ENCODE measurements at places on chromosomes 5 and 9.

DNA sequence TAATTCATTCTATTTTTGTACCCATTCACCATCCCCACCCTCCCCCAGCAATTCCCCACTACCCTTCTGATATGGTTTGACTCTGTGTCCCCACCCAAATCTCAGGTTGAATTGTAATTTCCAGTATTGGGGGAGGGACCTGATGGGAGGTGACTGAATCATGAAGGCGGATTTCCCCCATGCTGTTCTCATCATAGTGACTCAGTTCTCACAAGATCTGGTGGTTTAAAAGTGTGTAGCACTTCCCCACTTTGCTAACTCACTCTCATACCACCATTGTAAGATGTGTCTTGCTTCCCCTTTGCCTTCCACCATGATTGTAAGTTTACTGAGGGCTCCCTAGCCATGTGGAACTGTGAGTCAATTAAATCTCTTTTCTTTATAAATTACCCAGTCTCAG lies 25.9 kb upstream of the TESK1 start:
- DNase-seq = no peak

DNA sequence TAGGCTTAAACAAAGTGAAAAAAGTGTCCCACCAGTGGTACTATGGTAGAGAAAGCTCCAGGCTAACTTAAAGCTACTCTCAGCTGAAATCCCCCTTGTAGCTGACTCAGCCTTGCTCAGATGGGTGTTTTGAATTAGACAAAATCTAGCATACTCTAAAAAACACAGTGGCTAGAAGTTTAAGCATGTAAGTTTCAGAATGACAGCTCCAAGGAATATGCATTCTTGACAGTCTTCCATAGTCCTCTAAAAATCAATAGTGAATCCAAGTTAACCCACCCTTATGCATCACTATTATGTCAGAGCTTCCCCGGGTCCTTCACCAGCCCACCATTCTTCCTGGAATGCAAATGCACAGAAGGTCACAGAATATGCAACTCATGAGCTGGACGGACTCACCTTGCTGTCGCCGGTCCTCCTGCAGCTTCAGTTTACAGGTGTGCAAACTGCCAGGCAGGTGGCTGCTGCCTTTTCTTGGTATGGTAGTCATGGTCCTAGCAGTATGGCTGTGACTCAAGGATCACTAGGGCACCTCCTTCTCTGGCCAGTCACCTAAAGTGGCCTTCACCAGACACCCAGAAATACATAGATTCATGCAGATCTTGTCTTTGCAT lies 668 bp downstream of the RANBP3L start:
- DNase-seq = no peak

GRCh38 chr5:497871-498509 lies 26.3 kb downstream of the SLC9A3 start:
- no peak for DNase-seq

DNA sequence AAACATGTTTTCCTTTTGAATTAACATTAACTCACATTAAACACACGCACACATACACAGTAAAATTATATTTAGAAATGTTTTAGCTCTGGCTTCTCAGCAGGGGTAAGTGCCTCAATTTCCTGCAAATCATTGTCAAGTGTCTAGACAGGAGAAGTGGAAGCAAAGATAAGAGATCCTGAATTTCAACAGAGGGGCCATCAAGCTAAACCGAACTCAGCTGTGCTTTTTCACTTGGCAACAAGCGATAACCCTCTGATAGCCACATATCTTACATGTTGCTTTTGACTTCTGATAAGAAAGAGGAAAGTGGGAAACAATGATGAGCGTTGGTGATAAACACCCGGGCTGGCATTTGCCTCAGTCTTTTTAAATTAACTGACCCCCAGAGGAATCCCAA lies 79.7 kb upstream of the SPDL1 start:
- no peak for DNase-seq

GRCh38 chr5:157590478-157590877 lies 14.9 kb upstream of the ADAM19 start:
- DNase-seq = no peak

DNA sequence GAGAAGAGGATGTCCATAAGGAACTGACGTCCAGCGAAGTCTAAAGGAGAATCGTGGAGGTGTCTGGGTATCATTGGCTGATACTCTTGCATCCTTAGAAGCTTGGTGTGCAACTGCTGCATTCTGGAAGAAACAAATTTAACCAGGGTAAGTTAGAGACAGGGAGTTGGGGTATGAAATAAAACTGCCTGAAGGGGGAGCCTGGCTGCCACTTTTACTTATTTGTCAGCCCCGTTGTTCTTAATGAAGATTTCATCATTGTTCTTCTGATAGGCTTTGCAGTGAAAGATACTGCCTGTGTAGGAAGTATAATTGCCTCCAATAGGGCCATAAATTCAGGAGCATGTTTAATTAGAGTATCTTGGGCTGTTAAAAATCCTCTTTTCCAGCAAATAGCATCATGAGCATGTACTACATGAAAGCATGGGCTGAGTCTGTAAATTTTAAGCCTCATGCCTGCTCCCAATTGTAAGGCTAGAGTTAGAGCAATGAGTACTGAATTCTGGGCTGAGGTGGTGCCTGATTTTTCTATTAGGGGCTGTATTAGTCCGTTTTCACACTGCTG lies 1264.5 kb upstream of the ACO1 start:
- DNase-seq = peak; percentile 53

Data from SW480 (cell line).